SJSA1 (cell line): ENCODE measurements at places on chromosomes 5 and 9. TPM values are rescaled to one million over a fixed set of nuclear protein-coding genes. Genes with fewer than 3 reads are reported as not detected.

DNA sequence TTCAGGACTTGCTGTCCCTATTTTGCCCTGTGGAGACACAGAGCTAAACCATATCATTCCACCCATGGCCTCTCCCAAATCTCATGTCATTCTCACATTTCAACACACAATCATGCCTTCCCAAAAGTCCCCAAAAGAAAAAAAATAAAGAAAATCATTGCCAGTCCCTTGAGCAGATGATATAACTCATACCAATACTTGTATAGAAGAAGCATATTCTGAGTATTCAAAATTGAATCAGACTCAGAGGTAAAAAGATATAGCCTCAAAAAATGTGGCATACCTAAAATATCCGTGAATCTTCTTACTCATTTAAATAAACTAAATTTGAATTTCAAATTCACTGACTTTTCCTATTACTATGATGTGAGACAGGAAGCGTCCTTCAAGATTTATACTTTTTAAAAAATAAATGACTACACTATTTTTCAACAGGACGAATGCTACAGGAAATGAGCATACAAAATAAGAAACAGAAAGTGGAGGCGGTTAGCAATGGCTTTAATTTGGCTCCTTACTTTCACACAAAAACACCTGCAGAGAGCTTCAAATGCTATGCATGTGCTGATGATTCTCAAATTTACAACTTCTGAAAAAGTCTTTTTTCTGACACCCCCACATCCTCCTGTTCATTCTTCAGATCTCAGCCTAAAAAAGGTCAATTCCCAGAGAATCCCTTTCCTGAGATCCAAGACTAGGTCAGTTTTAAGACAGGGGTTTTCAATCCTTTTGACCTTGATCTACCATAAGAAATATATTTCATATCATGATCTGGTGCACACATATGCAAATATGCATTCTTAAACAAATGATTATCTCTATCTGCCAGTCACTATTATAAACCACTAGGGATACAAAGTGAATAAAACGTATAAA lies 39.6 kb upstream of the DMXL1 start:
- no peak for DNase-seq

The PAXX gene
- 14.5 and 15.1 TPM in 2 replicates for total RNA-seq

DNA sequence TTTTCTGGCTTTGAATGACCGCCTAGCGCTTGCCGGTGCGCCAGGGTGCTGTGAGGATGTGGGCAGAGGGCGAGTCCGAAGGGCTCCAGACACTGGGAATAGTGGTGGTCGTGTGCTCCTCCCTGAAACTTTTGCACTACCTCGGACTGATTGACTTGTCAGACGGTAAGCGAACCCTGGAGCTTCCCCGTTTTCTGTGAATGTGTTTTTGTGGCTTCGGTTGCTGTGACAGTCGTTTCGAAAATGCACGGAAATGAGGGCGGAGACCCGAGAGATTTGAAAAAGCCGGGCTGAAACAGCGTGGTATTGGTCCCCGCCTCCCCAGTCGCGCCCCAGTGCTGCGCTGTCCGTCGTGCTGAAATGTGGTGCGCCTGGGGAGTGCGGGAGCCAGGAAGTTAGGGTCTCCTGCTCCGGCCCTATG lies 102.5 kb upstream of the GABRP start:
- peak; percentile 36 for DNase-seq

The CTSV gene
- 0.05 TPM in 1 of 2 replicates, not detected in the other for total RNA-seq

GRCh38 chr5:161372682-161373344 lies 173.7 kb downstream of the GABRB2 start:
- DNase-seq = no peak

GRCh38 chr5:177361418-177362291 lies 3.9 kb downstream of the RGS14 start:
- DNase-seq = no peak

The FCN2 gene
- total RNA-seq = not detected in 2 replicates

GRCh38 chr9:93264338-93265125 lies 80.6 kb downstream of the WNK2 start:
- DNase-seq = no peak

GRCh38 chr5:64682608-64683007 lies 7.7 kb upstream of the SHISAL2B start:
- no peak for DNase-seq

- DNase-seq = no peak
Observed at GRCh38 chr5:107869438-107870115, 198.8 kb upstream of the EFNA5 start.

GRCh38 chr5:89282554-89283510 lies 399.8 kb upstream of the MEF2C start:
- peak; percentile 47 for DNase-seq

GRCh38 chr9:119945686-119946085 lies 576.5 kb upstream of the BRINP1 start:
- no peak for DNase-seq

GRCh38 chr5:72326306-72326649 lies 6.1 kb downstream of the PTCD2 start:
- no peak for DNase-seq

The FAM151B gene
- total RNA-seq = 2.1 and 3.9 TPM in 2 replicates

DNA sequence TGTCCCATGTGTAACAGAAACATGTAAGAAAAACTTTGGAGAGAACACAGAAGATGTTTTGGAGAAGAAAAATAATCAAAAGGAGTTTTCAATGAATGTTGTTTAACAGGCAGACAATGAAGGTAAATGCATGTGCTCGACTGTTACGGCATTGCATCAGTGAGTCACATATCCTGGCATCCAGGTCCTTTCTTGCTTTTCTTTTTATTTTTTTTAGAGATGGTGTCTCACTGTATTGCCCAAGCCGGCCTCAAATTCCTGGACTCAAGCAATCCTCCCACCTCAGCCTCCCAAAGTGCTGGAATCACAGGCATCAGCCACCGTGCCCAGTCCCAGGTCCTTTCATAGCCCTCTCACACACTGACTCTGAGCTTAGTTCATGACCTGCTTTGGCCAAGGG lies 181.8 kb downstream of the DTWD2 start:
- DNase-seq = no peak

The PCDHGA10 gene
- total RNA-seq = 1.2 and 2.9 TPM in 2 replicates

GRCh38 chr5:78570646-78571045 lies 77.9 kb downstream of the LHFPL2 start:
- DNase-seq = no peak

DNA sequence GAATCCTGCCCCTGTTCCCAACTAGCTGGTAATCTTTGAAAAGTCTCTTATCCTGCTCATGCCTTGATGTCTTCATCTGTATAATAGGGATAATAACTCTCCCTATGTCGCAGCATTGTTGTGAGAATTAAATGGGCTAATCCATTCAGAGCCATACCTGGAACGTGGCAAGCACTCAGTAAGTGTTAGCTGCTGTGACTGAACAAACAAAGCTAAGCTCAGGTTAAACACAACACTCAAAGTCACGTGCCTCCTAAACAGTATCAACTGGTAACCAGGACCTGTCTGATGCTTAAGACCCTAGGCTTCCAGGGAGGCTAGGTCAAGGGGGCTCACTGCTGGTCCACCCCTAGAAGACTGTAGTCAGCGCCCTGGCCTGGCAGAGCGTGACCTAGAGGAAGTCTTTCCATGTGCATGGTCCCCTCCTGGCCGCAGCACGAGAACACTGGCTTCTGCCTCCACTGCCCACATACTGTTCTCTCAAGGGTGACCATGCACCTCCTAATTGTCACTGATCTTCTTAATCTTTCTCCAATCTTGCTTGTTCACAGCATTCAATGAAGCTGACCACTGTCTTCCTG lies 211.1 kb downstream of the TTLL11 start:
- DNase-seq = no peak

- DNase-seq = no peak
Observed at GRCh38 chr5:75463726-75464125, 47.7 kb downstream of the CERT1 start.

DNA sequence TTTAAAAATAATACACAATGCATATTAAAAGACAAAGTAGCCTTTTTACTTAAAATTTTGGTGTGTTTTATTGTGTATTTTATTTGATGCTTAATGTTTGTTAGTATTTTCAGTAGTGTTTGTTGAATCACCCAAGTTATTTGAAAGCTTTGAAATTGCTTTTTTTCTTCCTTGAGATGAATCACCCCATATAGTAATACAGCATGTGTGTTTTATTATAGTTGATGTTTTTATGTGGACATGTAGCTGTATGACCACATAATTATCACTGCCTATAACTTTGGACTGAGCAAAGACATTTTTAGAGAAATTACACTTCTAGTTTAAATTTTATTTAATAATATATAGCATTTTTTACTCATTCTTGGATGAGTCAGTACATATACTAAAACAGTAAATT lies 18.0 kb downstream of the FAM174A start:
- no peak for DNase-seq
